ENCODE measurements at places on chromosomes 6 and 20.

DNA sequence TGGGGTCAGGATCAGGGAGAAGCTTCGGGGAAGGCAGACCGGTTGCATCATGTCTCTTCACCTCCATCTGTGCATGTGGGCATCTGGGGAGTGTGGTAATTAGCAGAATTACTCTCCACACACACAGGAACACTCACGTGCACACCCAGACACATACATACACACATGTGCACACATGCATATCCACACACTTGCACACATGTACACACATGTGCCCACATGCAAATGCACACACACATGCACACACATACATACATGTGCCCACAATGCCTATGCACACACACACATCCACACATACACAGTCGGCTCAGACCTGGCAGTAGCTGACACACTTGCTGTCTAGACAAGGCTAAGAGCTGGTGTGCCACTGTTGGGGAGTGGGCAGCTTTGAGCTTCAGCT lies 212.3 kb upstream of the PMEPA1 start:
- no peak for DNase-seq

DNA sequence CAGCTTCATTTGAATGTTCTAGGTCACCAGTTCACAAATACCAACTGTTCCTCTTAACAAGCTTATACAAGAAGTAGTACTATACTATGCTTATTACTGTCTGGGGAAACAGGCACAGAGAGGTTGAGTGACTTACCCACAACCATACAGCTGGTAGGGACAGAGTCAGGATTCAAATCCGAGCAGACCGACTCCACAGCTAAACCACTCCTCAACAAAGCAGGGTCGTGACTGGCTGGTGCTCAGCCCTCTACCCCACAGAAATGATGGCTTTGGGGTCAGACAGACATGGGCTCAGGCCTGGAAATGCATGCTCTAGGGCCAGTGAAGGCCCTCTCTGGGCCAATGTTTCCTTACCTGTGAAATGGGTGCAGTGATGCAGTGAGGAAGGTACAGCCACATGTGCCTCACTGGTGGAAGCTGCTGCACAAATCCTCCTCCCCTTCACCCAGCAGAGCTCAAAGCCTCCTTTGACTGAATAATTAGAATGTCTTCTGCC lies 63.6 kb downstream of the MRPL14 start:
- no peak for DNase-seq

GRCh38 chr6:163761481-163761880 lies 347.0 kb downstream of the QKI start:
- DNase-seq: no peak

DNA sequence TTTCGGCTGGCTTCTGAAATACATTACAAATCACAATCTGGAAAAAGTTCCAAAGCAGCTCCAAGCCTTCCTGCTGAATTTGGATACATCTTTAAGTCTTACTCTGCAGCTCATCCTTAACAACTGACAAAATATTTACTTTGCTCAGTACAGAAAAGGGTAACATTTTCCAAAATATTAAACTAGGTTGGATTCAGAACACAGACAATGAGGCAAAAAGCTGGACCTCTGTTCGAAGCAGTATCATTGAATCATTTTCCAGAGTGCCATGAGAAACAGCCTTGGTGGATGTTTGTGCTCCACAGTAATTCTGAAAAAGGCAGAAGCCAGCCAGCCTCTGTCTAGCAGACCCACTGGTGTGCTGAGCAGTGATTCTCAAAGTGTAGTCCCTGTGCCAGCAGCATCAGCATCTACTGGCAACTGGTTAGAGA lies 162.1 kb downstream of the AIG1 start:
- no peak for DNase-seq

DNA sequence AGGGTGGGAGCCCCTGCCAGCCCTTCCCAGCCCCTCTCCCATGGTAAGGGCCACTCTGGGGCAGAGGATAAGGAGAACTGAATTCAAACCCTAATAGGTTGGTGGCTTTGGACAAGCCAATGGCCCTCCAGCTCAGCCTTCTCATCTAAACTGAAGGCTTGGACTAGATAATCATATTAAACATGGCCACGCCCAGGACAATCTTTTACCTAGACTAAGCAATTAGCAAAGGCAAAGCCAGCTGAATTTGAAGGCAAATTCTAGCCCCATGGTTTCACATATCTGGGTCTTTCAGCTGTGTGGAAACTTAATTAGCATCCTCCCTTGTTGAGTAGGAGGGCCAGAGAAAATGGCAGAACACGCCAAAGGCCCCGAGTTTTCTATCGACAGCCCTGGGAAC lies 10.7 kb downstream of the SLC22A23 start:
- no peak for DNase-seq

GRCh38 chr6:11960909-11961779 lies 51.0 kb upstream of the HIVEP1 start:
- DNase-seq: no peak

DNA sequence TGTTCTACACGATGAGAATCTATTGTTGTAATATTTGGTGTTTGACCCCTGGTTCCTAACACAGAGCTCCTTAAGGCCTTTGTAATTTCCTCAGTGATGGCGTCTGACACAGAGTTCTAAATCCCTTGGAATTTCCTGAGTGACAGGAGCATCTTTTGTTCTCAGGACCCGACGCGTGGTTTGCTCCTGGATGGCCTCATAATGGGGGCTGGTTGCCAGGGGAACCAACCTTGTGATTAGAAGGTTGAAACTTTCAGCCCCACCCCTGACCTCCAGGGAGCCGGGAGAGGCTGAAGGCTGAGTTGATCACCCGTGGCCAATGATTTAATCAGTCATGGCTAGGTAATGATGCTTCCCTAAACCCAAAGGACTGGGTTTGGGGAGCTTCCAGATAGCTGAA lies 20.5 kb upstream of the ZNF133 start:
- DNase-seq: no peak

- no peak for DNase-seq
These were observed 252.0 kb downstream of the SOX4 start for GRCh38 chr6:21845439-21846140.

DNA sequence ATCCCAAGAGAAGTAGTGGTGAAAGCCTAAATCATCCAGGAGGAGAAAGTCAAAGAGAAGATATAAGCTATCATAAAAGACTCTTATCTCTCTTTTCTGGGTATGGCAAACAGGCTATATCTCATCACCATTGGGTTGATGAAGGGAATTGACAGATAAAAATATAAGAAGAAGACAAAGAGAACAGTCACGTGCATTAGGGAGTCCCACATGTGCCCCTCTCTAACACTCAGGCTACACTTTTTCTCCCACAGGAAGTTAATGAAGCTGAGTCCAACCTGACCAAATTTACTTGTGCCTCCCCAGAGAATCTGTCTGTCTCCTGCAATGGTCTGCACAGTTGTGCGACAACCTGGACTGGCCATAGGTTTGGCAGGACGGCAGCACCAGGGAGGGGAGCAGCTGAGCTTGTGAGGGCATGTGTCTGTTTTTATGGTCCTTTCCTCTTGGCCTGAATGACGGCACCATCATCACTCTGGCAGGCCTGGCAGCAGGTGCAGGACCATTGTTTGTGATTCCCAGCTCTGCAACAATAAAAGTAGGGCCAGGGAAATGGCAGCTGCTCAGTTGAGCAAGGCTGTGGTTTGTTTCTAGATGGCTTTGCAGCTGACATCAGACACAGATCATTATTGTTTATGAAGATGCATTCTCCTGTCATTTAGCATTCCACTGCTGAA lies 144.5 kb upstream of the MCHR2 start:
- no peak for DNase-seq

DNA sequence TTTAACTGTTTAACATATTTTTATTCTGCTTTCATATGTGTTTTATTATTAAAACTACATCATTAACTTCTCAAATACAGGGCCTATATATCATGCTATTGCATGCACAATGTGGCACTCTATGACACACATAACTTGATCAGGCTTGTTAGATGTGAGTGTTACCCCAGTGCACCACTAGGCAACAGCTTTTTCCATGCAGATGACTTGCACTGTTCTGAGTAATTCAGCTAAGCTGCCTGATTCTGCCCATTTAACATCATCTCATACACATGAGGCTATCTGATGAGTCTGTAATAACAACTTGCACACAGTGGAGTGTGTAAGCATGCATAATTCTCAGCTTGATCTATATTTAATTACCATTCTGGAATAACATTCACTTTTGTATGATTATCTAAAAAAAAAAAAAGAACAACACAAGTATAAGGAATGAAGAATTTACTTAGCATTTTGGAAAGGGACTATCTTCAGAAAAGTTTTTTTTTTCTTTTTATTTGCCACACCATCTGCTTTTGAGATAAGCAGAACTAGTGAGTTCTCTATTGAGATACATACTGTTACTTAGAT lies 83.1 kb downstream of the GRM1 start:
- DNase-seq: no peak

DNA sequence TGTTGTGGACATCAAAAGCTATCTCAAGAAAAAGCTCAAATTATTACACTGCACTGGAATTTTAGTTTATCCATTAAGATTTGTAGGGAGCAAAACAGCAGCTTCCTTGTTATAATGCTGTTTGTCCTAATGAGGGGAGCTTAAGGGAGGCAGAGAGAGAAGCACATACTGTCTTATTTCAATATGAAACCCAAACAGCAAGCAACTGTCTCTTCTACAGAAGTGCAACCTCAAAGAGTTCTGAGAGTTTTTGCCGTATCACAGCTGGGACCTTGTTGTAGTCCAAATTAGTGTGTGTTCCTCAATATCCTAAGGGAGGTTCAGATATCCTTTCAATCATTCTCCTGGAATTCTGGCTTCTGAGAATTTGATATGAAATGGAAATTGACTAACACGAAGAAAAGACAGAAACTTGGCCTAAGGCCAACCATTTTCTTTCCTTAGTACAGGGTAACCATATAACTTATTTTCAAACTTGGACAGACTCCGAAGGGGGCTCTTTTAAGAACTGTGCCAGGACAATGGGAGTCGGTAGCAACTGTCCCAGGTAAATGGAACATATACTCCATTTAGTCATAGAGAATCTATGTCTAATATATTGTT lies 149.3 kb upstream of the CCN2 start:
- DNase-seq: no peak

GRCh38 chr6:137240168-137240567 lies 21.0 kb upstream of the IFNGR1 start:
- no peak for DNase-seq
